ENCODE measurements at places on chromosomes 5 and 9. TPM values are rescaled to one million over a fixed set of nuclear protein-coding genes. Genes with fewer than 3 reads are reported as not detected.

DNA sequence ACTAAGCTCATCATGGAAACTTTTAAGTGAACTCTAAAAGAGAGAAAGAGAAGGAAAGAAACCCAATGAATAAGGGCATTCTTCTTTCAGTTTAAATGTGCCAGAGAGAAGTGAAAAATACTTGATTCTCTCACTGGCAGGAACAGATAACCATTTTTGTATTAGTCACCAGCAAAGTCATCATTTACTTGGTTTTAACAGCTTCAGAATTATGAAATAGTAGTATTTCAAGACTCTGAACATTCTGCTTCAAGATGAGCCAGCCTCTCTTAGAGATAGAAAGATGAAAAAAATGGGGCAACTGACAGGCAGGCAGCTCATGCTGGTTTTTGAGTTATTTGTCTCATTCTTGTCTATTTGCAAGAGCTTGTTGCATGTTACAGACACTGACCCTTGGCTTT is 103.5 kb downstream of the GCNT1 start:
- H3K27ac ChIP-seq: no peak overlapping the region
- no peaks in the 10 kb centered on the region for H3K36me3 ChIP-seq
- DNase-seq: peak; percentile 1
- no peaks in the 10 kb centered on the region for H3K4me1 ChIP-seq

DNA sequence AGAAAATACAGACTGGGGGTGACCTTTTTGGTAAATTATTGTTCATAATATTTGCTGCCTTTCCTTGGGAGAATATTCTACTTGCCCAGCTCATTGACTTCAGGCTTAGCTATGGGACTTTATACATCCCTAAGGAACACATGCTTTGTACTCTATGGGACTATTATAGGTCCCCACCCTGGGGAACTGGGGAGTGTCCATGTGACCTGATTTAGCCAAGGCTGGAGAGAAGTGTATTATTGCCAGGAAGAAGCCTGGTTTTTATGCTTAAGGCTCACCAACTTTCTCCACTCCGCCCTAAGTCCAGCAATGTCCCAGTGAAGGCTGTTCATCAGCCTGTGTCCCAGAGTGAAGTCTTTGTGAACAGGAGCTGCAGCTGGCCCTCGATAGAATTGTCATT is 16.6 kb upstream of the DRD1 start:
- H3K27me3 ChIP-seq: peaks cover 5% of the 10 kb centered on the region
- DNase-seq: no peak
- H3K4me3 ChIP-seq: no peak overlapping the region

DNA sequence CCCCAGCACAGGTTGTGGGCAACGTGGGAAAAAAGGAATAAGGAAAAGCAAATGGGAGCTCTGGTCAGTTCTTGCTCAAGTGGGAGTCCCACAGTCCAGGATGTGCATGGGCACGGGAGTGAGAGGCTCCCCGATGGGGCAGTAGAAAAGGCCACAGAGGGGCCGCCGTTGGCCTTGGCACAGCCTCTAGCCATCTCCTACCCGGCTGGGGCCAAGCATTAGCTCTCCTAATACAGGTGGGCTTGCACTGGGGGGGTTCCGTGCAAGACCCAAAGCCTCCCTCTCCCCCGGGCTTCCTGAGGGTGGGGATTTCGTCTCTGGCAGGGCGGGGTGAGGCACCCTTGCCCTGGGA is 212.2 kb upstream of the MVB12B start:
- H3K4me1 ChIP-seq: no peaks in the 10 kb centered on the region
- peaks cover 35% of the 10 kb centered on the region for H3K27me3 ChIP-seq

DNA sequence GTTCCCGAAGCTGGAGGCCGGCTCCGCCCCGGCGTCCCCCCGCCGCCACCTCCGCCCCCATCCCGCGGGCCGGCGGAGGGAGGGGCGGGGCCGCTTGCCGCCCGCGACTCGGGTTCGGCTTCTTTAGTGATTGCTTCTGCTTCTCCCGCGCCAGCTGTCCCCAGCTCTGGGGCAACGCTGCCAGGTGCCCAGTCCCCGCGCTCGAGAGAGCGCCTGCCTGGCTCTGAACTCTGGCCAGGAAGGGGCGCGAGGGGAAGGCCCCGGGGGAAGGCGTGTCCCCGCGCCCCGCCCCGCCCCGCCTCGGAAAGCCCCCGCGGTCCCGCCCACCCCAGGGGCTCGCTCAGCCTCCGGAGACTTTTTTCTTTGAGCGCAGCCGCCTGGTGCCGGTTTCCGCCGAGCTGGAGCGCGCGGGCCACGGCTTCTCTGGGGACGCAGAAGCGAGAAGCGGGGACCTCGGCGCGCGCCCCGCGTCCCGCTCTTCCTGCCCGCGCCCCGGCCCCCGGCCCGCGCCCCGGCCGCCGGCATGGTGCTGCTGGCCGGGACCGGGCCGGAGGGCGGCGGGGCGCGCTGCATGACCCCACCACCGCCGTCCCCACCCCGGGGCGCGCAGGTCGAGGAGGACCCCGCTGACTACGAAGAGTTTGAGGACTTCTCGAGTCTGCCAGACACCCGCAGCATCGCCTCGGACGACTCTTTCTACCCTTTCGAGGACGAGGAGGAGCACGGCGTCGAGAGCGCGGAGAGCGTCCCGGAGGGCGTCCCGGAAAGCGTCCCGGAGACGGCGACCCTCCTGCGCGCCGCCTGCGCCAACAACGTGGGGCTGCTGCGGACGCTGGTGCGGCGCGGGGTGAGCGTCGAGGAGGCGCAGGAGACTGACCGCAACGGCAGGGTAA is at the start of gene ANKRD33B:
ANKRD33B (plus strand) TSS at position 126 of the 893 bp plus-strand sequence; CDS start at position 524, 398 bp downstream.
- no peaks in the 10 kb centered on the region for H3K36me3 ChIP-seq
- DNase-seq: peak; percentile 88
- peak within 1 kb of the TSS; percentile 82 for H3K4me3 ChIP-seq
- H3K27me3 ChIP-seq: no peaks in the 10 kb centered on the region
- peaks cover 29% of the 10 kb centered on the region for H3K4me1 ChIP-seq

DNA sequence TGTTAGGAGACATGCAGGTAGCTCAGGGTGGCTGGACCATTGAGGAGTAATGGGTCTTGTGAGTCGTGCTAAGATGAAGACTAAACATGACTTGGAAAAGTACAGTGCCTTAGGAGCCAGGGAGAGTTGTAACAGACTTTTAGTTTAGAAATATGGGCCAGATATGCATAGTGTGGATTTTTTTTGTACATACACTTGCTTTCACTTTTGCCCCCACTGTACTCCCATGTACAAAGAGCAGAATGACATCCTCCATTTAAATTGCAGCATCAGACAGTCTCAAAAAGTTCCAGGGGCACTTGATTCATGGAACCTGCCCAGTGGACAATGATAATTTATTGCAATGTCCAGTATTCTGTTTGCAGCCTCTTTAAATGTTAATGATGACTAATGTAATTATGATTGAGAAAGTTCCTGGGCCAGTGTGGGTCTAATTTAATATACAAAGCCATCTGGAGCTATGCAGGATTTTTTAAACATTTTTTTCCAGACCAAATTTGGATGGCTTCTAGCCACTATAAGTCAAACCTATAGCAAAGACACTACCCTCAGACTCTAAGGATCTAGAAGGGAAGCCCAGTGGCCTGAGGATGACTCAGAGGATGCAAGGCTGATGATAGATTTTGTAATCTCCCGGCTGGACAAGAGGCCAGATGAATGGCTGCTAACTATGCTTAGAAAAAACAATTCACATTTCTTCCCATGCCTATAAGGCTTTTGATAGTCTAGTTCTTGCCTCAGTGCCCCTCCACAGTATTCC is 80.1 kb downstream of the TRPC7 start:
- no peak for DNase-seq
- H3K4me1 ChIP-seq: no peaks in the 10 kb centered on the region
- H3K27me3 ChIP-seq: peaks cover 16% of the 10 kb centered on the region

- H3K36me3 ChIP-seq: no peaks in the 10 kb centered on the region
- H3K4me3 ChIP-seq: no peak overlapping the region
- H3K27me3 ChIP-seq: no peaks in the 10 kb centered on the region
- no peak overlapping the region for H3K27ac ChIP-seq
- no peaks in the 10 kb centered on the region for H3K4me1 ChIP-seq
Measured at GRCh38 chr5:100273846-100274580, 261.2 kb upstream of the FAM174A start.

DNA sequence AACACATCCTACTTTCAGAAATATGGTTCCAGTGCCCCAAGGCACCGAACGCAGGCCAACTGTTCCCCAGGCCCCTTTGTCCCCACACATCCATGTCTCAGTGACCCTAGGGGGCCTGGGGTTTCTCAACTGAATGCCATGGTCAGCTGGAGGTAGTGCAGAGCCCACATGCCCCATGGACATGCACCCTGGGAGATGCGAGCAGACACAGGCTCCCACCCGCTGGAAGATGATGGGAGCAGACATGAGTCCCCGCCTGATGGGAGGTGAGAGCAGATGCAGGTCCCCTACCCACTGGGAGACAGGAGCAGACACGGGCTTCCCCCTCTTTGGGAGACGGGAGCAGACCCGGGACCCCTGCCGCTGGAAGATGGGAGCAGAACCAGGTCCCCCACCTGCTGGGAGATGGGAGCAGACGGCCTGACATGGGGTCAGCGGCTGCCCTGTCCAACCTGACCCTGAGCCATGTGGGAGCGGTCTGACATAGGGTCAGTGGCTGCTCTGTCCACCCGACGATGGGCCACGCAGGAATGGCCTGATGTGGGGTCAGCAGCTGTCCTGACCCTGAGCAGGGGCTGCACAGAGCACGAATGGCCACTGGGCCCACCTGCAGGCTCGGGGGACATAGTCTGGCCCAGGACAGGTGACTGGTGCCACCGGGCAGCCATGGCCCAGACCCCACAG is 18.4 kb downstream of the ZDHHC11B start:
- DNase-seq: no peak
- H3K27ac ChIP-seq: no peak overlapping the region
- no peaks in the 10 kb centered on the region for H3K27me3 ChIP-seq
- no peak overlapping the region for H3K4me3 ChIP-seq

The HNRNPAB gene
- 369 TPM for total RNA-seq
